Large intestine (tissue), 12 donors: ENCODE measurements at places on chromosomes 1 and 21. TPM values are rescaled to one million over a fixed set of nuclear protein-coding genes. Genes with fewer than 3 reads are reported as not detected.

The TTC22 gene
- 28.2 TPM for polyA plus RNA-seq

The DHRS3 gene
- polyA plus RNA-seq, result 42.0 TPM

The INPP5B gene
- polyA plus RNA-seq, result 18.8 TPM

The IGSF9 gene
- 107 TPM for polyA plus RNA-seq

The FCGR3B gene
- polyA plus RNA-seq, result 0.04 TPM

The LINGO4 gene
- 0.81 TPM for polyA plus RNA-seq

GRCh38 chr21:19508844-19509243, 1105.3 kb upstream of the TMPRSS15 start:
- H3K4me1 ChIP-seq, result no peaks in the 10 kb centered on the region
- no peak overlapping the region for H3K4me3 ChIP-seq
- no peaks in the 10 kb centered on the region for H3K27me3 ChIP-seq
- no peak for DNase-seq
- H3K27ac ChIP-seq, result no peak overlapping the region
- H3K36me3 ChIP-seq, result no peaks in the 10 kb centered on the region

GRCh38 chr1:43316738-43317520, 16.1 kb downstream of the TIE1 start:
- no peak for DNase-seq
- H3K36me3 ChIP-seq, result no peaks in the 10 kb centered on the region
- no peaks in the 10 kb centered on the region for H3K27me3 ChIP-seq
- H3K4me1 ChIP-seq, result no peaks in the 10 kb centered on the region
- no peak overlapping the region for H3K27ac ChIP-seq

GRCh38 chr1:23101101-23101827, 67.4 kb downstream of the LUZP1 start:
- H3K27ac ChIP-seq, result no peak overlapping the region
- no peak overlapping the region for H3K4me3 ChIP-seq
- no peaks in the 10 kb centered on the region for H3K27me3 ChIP-seq
- H3K36me3 ChIP-seq, result peaks cover 14% of the 10 kb centered on the region

- no peak overlapping the region for H3K4me3 ChIP-seq
- H3K36me3 ChIP-seq, result no peaks in the 10 kb centered on the region
Measured at GRCh38 chr1:208461680-208462079, 217.5 kb upstream of the PLXNA2 start.

GRCh38 chr21:25456672-25457071, 150.6 kb downstream of the MRPL39 start:
- no peaks in the 10 kb centered on the region for H3K27me3 ChIP-seq
- no peak for DNase-seq
- no peak overlapping the region for H3K27ac ChIP-seq
- H3K36me3 ChIP-seq, result no peaks in the 10 kb centered on the region
